GM13976 (cell line): ENCODE measurements at places on chromosomes 7 and 10.
A peak's percentile ranks its signal among the peaks of the same experiment; 100 is the strongest.

DNA sequence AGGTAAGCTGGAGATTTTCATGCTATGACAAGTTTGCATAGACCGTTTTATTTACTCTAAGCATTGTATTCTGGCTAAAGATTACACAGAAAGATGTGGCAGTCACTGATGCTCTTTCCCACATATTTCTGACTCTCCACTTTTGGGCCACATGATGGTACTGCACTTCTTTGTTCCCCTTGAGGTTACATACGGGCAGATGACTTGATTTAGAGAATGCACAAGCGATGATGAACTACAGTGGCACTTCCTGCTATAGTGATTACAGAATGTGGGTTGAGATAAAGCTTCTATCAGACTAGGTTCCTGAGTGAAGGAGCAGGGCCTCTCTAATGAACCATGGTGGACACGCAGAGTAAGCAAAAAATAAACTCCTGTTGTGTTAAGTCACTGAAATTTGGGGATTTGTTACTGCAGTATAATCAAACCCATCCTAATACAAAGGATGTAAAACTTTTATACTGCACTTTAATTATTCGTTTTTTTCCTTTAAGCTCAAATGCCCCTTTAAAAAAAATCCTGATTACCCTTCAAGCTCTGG lies 177.9 kb downstream of the TAX1BP1 start:
- DNase-seq, result no peak

DNA sequence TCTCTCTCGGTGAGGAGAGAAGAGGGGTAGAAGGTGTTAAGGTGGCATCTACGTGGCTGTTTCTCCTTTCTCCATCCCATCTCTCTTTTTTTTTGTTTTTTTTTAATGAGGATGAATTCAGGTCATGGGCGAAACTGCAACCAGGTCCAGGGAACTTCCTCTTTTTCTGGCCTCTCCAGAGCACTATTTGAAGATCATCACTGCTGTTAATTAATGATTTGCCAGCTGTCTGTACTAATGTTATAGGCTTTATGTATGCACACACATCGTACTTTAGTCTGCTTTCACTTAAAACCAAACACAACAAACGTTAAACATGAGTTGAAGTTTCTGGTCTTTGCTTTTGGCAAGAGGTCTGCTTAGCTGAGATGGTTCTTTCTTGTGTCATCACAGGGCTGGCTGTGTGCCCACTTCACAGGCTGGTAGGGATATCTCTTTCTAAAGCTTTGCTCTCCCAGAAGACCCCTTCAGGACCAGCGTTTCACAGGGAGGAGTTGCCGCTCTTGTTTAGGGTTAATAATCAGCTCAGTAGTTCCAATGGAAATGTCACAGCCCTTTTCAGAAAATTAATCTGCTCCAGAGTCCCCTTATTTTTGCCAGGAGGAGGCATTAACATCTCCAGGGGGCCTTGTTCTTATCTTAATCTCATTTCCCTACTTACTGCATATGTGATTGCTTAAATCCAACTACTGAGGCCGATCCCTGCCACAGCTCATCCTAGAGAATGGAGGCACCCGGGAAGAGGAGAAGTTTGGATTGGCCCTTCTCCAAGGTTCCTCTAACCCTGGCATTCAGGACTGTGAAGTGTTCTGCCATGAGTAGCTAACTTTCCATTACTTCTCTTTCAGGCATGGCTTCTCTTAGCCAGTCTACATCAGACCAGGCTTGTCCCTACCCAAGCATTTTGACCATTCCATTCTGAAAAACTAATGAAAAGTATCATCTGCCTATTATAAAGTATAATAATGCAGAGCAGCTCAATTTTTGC lies 273.9 kb upstream of the NFE2L3 start:
- no peak for DNase-seq

DNA sequence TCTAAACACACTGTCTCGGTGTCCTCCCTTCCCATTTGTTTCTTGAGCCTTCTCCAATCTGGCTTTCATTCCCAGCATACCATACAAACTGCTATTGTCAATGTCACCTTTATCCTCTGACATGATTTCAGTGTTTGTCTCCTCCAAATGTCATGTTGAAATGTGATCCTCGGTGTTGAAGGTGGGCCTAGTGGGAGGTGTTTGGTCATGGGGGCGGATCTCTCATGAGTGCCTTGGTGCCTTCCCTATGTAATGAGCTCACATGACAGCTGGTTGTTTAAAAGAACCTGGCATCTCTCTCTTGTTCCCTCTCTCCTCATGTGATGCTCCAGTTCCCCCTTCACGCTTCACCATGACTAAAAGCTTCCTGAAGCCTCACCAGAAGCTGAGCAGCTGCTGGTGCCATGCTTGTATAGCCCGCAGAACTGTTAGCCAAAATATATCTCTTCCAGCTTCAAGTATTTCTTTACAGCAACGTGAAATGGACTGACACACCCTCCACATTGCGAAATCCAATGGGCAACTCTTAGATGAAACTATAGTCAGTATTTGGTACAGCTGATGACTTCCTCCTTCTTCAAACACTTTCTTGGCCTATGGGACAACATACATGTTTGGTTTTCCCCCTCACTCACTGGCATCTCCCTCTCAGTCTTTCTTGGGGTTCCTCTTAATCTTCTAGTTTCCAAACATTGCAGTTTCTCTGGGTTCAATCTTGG lies 27.8 kb downstream of the RNLS start:
- DNase-seq, result no peak

- DNase-seq, result no peak
These were observed 76.5 kb downstream of the SNX13 start for GRCh38 chr7:17863809-17864143.

GRCh38 chr7:67380858-67381257 lies 384.2 kb downstream of the TYW1 start:
- no peak for DNase-seq

DNA sequence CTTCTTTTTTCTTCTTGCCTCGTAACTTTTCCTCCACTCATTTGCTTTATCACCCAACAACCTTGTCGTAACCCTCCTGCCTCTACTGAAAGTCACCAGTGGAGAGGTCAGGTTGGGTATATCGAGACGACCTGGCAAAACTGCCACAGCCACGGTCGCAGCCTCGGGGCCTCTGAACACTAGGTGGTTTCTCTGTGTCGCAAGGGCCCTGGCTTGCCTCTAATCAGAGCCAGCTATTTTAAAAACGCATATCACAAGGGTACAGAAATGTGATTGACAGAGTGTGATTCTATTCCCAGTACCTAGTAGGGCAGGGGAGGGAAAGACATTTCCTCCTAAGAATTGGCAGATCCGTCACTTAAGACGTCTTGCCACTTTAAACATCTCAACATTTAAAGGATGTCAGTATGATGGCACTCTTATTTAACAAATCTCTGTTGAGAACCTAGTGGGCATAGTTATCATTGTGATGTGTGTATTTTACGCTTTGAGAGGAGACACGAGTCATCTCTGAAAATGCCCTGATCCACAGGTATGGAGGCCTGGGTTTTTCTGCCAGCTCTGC lies 197.5 kb downstream of the ARHGAP21 start:
- no peak for DNase-seq

DNA sequence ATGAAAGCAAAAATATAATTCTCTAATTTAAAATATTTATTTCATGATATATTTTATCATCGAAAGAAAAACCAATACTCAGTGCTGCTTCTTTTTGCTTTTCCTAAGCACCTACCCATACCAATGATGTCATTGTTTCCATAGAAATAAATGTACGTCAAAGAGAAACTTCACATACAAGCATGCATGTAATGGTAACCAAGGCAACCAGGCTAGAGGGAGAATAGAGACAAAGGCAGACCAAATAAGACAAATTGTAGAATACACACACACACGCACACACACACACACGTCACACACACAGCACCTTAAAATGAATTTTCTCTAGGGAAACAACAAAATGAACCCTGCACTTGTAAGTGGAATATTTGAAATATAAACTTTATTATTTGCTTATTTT lies 75.5 kb downstream of the MACC1 start:
- DNase-seq, result peak; percentile 46

DNA sequence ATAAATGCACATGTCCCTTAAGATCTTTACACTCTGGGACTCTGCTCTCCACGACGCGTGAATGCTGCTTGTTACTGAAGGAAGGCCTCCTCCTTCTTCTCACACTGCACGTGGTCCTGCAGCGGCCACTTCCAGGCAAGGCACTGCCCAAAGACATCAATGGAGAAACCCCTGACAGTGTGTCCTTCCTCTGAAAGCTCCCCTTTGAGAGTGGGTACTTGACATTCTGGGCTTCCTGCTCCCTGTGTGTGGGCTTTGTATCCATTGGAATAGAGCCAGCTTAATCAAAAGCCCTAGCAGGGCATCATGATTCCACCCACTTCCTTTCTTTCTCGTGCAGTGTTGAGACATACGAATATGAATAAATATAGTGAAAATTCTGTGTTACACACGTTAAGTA lies 69.7 kb upstream of the STK17A start:
- no peak for DNase-seq

- peak; percentile 16 for DNase-seq
These were observed 36.0 kb upstream of the RSU1 start for GRCh38 chr10:16853201-16853600.

DNA sequence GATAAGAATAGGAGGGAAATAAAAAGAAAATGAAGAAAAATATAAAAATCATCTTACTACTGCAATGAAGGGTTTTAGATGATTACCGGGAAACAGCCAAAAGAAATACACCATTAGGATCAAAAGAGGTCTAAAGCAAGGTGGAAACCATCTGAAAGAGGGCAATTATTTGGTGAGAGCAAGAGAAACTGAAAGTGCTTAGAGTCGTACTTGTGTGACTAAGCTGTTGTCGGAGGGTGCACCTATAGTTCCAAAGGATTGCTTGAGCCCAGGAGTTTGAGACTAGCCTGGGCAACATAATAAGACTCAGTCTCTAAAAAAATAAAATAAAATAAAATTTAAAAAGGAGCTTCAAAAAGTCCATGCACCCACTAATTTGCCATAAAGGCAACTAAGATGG lies 169.5 kb downstream of the DKK1 start:
- DNase-seq, result no peak

DNA sequence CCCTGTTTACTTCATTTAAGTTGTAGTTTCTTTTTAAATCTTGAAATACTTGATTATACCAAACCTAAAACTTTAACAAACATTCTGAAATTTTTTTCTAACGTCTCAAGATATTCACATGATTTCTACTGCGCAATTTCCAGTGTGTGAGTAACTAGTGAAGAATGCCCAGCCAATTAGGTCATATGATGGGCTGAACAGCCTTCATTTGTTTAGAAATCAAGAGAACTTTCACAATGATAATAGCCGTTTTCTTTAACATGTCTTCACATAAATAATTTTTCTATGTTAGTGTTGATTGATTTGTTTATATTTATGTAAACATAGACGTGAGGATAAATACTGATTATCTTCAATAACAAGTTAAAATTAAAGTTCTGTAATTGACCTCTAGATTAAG lies 21.8 kb downstream of the STAM start:
- DNase-seq, result no peak

DNA sequence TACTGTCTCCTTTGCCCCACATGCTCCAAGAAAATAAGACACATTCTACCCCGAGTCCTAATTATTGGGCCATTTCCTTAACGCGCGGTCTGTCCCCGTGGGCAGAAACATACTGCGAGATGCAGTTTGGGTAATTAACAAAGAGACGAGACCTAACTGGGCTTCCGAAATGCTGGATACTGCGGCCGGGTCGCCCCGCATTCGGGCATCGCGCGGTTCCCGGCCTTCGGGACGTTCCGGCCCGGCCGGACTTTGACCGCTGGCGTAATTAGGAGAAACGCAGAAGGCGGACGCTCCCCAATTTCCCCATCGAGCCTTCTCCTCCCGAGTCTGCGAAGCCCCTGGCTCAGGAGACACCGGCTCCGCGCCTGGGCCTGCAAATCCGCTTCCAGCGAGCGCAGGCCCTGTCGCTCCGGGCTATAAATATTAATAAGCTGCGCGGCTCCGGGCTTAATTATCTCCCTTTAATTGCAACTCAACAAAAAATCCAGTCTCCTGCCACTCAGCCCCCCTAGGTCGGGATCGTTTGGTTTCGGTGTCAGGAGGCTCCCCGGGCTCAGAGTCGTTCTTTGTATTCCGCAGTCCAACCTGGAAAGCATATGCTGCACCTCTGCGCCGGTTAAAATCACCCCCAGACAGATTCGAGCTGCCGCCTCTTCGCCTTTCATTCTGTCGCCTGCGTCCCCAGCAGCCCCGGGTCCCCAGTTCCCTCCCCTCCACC lies 131.5 kb downstream of the SPAG6 start:
- peak; percentile 40 for DNase-seq

DNA sequence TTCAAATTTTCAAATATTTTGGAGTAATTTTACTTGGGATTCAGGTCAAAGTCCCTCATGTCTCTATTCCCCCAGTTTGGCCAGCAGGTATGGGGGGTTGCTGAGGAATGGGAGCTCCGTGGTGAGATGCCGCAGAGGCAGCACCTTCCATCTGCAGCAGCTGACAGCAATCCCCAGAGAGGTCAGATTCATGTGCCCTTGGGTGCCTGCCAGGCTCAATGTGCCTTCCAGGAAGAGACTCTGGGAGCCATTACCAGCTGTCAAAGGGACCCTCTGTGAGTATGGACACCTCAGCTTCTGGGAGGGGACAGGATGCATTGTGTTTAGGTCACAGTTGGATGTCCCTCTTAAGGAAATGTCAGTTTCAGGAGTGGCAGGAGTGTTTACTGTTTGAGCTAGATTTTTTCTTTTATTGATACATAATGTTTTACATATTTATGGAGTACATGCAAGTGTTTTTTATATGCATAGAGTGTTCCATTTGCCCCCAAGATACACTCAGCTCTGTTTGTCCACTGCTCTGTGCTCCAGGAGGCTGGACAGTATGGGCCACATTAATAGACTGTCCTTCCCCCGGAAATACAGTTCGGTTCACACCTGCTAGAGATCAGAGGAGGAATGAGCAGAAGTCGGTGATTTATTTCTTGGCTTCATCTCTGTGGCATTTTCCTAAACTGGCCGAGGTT lies 75.3 kb upstream of the GRB10 start:
- no peak for DNase-seq

GRCh38 chr10:101364721-101365120 lies 10.8 kb downstream of the BTRC start:
- no peak for DNase-seq
